ENCODE measurements at places on chromosomes 13 and 19.
A peak's percentile ranks its signal among the peaks of the same experiment; 100 is the strongest.

DNA sequence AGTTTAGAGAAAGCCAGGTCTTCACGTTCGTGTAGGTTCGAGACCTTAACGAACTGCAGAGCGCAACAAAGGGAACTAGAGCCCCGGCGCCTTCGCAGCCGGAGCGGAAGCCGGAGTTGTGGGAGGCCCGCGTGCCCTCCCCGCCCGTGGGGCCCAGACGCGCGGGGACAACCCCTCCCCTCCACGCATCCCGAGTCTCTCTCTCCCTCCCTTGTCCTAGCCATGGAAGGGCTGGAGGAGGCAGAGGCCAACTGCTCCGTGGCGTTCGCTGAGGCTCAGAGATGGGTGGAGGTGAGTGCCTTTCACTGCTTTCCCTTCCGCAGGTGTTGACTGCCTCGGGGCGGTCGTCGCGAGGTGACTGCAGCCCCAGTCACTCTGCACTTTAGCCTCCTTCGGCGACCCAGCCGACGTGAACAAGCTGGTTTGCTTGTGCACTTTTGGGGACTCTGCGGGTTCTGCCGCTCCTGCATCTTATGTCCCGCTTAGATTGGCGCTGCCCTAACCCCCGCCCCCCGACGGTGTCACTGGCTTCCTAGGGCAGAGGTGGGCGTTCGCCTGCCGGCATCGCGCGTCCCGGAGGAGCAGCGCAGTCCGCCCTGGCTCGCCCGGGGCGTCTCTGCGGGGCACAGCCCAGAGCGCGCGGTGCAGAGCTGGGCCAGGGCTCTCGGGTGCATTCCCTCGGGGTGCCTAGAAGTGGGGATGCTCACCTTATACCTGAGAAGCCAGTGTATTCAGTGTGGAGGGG, 478 bp downstream of the LMO7 start:
- peak; percentile 60 for DNase-seq

DNA sequence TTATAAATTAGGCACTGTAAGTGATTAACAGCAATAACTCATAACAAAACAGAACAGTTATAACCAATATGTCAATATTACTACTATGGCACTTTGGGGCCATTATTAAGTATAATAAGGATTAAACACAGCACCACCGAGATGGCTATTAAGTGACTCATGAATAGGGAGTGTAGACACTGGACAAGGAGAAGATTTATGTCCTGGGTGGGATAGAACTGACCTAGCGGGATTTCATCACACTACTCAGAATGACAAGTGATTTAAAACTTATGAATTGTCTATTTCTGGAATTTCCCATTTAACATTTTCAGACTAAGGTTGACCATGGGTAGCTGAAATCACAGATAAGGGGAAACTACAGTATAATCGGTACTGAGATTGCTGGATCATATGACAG, 79.0 kb upstream of the SLC7A1 start:
- DNase-seq, result no peak

DNA sequence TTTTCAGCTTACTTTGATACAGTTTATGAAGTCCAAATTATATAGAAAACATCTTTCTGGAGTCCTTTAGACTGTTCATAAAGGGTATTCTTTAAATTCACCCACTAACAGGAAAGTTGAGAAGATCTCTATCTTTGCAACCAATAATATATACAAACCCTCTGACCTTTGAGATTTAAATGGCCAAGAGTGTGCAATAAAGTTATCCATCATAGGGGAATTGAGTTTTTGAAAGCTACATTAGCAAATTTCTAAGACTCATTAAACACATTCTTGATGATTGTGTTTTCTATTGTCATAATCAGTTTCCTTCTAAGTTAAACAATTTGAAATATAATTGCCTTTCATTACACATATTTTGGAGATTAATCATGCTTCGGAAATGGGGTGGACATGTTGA, 15.9 kb downstream of the FLT1 start:
- DNase-seq, result no peak

DNA sequence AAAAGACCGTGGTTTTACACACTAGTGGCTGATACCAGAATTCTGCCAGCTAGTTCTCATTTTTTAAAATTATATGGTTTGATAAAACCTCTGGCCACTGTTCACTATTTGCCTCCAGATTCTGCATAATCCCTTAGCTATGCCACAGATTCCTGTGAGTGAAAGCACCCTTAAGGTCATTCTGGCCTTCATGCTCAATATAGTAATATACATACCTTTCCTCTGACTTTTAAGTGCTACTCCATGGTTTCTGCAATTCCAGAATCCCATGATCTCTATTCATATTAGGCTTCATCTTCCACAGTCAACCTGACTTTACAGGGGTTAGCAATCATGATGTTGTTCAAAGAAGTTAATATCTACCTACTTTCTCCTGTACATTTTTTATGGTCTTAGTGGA, 274.1 kb upstream of the EDNRB start:
- DNase-seq, result no peak

- DNase-seq, result peak; percentile 26
Observed at GRCh38 chr13:66659701-66660467, 570.3 kb downstream of the PCDH9 start.

GRCh38 chr19:39832341-39833083, 1.4 kb downstream of the DYRK1B start:
- no peak for DNase-seq

DNA sequence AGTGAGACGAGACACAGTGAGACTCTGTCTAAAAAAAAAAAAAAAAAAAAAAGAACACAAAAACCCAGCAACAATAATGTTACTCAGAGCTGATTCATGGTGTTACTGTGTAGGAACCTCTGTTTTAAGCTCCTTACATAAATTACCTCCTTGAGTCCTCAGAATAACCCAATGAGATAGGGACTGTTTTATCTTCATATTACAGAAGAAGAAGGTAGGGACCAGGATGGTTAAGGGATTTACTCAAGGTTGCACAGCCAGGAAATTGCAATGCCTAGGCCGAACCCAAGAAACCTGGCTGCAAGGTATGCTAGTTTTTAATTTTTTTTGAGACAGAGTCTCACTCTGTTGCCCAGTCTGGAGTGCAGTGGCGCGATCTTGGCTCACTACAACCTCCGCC, 1.5 kb upstream of the DAND5 start:
- no peak for DNase-seq

DNA sequence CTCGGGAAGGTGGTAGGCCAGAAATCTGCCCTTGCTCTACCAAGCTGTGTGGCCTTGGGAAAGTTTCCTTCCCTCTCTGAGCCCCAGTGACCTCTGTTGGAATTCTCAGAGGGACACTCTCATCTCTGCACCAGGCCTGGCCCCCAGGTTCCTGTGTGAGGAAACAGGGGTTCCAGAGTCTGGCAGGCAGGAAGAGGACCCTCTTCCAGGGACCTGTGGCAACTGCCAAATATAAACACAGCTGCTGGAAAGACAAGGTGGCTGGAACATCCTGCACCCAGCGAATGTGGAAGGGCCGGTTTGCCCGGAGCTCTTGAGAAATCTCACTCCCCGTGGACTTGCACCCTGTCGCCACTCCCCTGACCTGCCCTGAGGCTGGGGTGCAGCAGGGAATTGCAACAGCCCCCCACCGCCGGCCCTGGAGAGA, 52.8 kb downstream of the GADD45B start:
- DNase-seq, result peak; percentile 57

DNA sequence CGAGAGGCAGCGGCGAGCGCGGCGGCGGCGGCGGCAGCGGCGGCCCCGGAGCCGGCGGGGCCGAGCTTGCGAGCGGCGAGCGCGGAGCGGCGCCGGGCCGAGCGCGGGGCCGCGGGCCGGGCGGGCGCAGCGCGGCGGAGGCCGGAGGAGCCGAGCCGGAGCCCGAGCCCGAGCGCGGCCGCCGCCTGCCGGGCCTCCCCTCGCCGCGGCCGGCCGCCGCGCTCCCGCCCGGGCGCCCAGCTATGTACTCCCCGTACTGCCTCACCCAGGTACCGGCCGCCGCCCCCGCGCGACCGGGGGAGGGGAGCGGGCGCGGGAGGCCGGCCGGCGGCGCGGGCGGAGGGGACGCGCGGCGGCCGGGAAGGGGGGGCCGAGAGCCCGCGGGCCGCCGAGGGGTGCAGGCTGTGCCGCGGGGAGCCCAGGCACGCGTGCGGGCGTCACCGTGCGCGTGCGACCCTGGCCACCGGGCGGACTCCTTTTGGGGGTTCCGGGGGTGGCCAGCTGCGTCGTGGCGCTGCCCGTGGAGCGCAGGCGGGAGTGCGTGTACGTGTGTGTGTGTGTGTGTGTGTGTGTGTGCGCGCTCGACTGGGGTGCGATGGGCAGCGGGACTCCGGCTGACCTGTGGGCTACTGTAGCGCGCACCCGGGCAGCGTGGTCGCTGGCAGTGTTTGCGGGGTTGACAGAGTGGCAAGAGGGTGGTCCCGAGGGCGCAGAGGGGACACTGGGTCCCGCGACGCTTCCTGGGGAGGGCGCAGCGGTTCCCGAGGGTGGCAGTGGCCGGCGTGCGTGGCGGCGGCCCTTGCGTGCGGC, 526 bp downstream of the NFIX start:
- DNase-seq, result peak; percentile 54

DNA sequence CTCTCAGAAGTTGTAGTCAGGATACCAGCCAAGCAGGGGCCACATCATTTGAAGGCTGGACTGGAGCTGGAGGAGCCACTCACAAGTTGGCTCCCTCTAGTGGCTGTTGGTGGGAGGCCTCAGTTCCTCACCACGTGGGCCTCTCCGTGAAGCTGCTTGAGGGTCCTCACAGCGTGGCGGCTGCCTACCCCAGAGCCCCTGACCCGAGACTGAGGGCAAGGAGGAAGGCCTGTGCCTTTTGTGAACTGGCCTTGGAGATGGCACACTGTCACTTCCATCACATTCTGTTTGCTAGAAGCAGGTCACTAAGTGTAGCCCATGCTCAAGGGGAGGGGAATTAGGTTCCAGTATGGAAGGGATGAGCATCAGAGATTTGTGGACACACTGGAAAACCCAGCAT, 14.6 kb downstream of the GNA11 start:
- DNase-seq, result peak; percentile 78

DNA sequence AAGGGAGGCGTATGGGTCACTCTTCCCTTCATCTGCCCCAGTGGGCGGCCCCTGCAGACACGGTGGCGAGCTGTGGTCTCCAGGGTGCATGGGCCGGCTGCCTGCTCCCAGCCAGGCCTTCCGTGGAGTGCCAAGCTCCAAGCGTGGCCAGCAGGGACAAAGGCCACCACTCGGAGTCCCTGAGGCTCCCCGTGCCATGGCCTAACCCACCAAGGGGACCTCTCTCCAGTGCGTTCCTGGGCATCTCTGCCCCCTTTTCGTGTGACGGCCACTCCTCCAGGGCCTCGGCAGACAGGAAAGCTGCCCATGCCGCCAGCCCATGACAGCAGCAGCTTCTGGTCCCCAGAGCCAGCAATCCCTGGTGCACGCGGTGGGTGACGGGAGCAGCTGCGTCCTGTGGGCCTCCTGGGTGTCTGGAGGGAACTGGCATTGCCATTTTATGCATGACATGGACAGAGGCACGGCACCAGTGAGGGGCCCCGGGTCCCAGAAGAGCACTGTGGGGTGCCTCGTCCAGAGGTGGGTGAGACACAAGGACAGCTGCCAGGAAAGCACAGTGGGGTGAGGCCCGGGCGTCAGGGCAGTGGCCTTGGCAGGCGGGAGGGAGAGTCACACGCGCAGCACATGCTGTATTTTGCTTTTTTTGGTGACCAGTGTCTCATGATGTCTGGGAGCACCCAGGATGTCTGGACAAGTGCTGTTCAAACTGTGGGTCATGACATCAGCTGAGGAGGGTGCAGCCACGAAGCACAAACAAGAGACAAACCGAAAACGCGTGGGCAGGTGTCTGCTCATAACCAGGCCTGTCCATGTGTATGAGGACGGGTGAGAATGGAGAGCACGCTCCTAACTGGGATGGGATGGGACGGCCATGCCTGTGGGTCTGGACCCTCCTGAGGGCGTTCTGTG, 32.3 kb downstream of the CEBPG start:
- DNase-seq, result no peak

DNA sequence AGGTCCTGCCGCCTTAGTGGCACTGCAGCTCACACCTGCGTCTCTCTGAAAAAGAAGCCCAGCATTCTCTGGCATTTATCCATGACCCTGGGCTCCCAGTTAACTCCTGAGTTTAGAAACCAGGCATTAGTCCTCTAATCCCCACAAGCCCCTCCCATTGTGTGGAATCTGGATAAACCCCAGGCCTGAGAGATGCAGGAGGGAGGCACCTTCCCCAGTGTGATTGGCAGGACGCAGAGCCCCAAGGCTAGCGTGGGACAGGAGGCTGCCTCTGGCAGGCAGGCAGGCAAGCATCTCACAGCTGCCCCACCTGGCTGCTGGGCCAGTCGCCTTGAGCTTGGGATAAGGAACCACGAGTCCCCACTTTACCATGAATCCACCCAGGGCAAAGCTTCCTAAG, 11.0 kb upstream of the SERPINE3 start:
- DNase-seq, result no peak

GRCh38 chr13:48892688-48893075, 83.0 kb upstream of the FNDC3A start:
- DNase-seq, result no peak

DNA sequence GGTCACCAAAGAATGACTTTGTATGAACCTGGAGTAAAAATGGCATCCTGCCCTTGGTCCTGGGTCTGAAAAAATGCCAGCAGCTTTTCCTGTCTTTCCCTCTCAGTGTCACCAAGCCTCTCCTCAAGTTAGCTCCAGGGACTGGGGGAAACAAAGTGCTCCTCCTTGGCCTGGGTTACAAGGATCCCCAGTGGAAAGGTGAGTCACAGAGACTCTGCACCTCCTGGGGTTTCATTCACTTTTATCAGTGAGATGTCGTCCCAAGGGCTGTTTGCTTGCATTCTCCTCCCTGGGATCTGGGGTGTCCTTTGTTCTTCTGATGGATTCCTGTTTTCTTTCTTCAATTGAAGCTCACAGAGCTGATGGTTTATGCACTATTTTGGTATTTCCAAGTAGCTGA, 93.2 kb upstream of the CSNK1A1L start:
- no peak for DNase-seq

DNA sequence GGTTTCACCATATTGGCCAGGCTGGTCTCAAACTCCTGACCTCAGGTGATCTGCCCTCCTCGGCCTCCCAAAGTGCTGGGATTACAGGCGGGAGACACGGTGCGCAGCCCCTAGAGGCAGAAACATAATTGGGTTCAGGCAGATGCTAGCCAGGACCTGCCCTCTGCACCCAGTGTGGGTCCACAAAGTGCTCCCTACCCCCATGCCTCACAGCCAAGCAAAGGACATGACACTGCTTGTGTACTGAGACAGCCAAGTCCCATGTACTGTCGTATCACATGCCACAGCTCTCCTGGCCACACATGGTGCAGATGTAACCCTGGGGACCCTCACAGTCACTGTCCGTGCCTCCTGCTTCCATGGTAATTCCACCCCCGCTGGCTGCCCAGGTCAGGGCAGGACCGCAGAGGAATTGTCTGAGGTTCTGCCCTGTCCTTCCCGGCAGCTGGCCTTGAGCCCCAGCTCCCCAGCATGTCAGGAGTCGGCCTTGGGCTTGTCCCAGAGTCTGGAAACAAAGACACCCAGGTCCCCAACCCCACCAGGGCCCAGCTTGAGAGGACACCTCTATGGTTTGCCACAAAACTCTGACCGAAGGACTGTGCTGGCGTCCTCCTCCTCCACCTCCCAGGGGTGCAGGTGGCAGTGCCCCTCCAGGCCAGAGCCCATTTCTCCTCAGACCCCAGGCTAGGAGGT, 7.6 kb downstream of the PRR36 start:
- DNase-seq, result no peak

Measured in DMS53 (cell line).